Renal cortical epithelial cell (primary cell): ENCODE measurements at places on chromosomes 12 and 14. TPM values are rescaled to one million over a fixed set of nuclear protein-coding genes. Genes with fewer than 3 reads are reported as not detected.

- DNase-seq = peak; percentile 63
Measured at GRCh38 chr12:104201238-104202001, 14.2 kb upstream of the TXNRD1 start.

- DNase-seq = no peak
Measured at GRCh38 chr12:116200812-116201211, 76.7 kb downstream of the MED13L start.

- no peak for DNase-seq
Measured at GRCh38 chr12:13961971-13962370, 19.4 kb downstream of the GRIN2B start.

- no peak for DNase-seq
Measured at GRCh38 chr14:73842201-73842600, 9.4 kb upstream of the PTGR2 start.

DNA sequence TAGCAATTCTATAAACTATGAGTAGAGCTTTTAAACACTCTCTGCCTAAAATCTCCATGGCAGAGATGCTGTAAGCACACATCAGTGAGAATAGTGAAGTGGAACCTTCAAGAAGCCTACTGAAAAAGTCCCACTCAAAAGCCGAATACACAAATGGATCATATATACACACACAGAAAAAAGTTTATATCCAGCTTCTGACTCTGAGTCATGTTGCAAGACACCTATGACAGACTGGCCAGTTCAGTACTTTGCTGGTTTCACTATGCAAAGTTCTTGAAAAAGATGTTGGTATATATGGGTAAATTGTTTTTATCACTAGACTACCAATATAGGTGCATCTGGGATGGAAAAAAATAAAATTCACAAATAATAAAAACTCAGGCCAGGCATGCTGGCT is 126.1 kb downstream of the KCNK10 start:
- DNase-seq = no peak

DNA sequence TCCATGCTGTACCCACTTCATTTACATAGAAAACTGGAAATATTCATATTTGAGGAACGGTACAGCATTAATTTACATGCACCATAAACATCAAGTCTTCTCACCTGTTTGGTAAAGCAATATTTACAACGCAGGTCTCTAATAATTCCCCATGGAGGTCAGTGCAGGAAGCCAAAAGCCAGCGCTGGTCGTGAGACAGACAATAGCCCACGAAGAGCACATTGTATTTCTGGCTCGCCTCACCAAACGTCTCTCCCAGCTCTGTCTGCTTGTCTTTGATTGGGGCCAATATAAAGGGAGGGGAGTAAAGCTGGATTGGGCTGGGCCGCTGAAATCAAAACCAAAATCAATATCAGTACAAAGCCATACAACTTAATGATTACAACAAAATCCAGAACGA is 302.1 kb downstream of the MED13L start:
- no peak for DNase-seq

GRCh38 chr12:120118321-120119061 is 1.9 kb upstream of the RAB35 start:
- peak; percentile 57 for DNase-seq

GRCh38 chr14:95713596-95714371 is at the start of gene TCL1A:
TCL1A (minus strand) TSS chr14:95714125; CDS start chr14:95714066, 59 bp downstream.
- DNase-seq = no peak

GRCh38 chr14:33717866-33718265 is 233.0 kb downstream of the EGLN3 start:
- no peak for DNase-seq

- DNase-seq = peak; percentile 17
Measured at GRCh38 chr12:32183650-32184049, 77.0 kb downstream of the BICD1 start.

GRCh38 chr12:2343681-2344080 is 290.9 kb downstream of the CACNA1C start:
- DNase-seq = no peak

The TRAFD1 gene
- total RNA-seq = 45.5 and 57.4 TPM in 2 replicates

The SYNDIG1L gene
- total RNA-seq = not detected in 2 replicates

The PLEKHD1 gene
- 0.10 TPM in 1 of 2 replicates, not detected in the other for total RNA-seq

The AHNAK2 gene
- total RNA-seq = 33.2 and 60.5 TPM in 2 replicates
